Left forelimb (tissue), 1 donor: ENCODE measurements at places on chromosomes 3 and 15.

DNA sequence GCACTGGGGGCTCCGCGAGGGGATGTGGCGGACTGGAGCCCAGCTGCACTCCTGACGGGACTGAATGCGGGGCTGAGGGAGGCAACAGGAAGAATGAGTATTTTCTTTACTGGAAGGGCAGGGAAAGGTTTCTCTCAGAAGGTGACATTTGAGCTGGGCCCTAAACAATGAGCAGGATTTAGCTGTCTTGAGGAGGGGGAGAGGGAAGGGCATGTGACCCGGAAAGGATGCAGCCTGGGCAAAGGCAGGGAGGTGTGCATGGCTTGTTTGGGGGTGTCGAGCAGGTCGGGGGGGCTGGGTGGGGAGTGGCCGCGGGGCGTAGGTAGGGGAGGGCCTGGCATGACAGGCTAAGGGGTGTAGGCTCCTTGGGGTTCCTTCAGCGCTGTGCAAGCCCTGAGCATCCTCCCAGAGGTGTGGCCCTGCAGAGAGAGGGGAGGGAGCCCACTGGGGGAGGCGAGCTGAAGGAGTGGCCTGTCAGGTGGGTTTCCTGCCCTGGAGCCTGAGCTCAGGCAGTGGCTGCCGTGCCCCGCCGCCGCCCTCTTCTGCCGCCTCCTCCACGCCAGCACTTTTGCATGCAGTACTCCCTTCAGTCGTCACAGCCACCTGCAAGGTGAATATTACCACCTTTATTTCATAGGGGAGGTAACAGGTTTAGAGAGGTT is 17.2 kb upstream of the ANKDD1A start:
- DNase-seq: no peak

- no peak for DNase-seq
These were observed 141.5 kb upstream of the BFSP2 start for GRCh38 chr3:133258358-133258757.

- DNase-seq: no peak
These were observed 89.0 kb downstream of the RPL22L1 start for GRCh38 chr3:170780955-170781354.

GRCh38 chr15:97600190-97600589 is 360.3 kb upstream of the ARRDC4 start:
- DNase-seq: no peak

- no peak for DNase-seq
These were observed 4.5 kb upstream of the IL17RC start for GRCh38 chr3:9912294-9912935.

- DNase-seq: no peak
These were observed 33.9 kb downstream of the SH3BP5 start for GRCh38 chr3:15298504-15298903.

DNA sequence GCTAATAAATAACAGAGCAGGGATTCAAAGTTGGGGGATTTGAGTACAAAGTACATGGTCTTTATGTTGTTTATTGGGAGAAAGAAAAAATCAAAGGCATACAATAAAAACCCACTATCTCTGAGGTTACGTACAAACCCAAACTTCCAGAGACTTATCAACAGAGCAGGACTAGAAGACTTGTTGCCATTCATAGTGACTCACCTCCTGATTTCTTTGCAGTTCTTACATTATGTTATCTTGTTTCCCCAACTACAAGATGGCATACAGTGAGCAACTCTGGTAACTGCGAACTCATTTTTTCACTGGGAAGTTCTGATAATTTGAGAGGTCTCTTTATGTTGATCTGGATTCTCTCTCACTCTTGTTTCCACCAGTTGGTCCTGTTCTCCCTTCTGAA is 80.6 kb upstream of the ETV5 start:
- DNase-seq: no peak

DNA sequence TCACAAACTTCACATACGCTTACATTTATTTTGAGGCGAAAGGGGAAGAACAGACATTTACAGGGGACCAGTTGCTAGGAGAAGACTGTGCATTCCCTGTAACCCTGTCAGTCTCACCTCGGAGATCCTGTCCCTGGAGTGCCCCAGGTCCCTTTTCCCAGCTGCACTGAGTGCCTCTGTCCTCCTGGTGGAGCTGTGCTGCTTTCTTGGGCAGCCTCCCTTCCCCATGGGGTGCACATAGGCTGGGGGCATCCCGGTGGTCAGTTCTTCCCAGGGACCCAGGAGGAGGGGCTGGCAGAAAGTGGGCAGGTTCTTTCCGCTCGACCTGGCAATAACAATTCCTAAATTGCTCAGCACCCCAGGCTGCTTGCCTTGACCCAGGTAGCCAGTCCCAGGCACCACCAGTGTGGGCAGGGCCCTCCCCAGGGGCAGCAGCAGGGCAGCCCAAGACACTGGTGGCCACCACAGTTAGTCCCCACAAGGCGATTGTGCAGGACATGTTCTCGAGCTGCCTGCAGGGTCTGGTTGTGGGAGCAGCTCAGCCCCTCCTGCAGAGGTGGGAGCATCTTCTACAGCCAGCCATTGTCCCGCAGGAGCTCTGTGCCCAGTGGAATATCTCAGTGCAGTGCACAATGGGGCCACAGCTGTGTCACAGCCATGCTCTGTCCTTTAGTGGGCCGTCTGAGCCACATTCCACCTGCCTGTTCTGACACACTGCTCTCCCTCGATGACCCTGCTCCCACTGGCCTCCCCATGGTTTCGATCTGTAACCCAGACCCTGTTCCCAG is 36.3 kb downstream of the APBA2 start:
- no peak for DNase-seq

DNA sequence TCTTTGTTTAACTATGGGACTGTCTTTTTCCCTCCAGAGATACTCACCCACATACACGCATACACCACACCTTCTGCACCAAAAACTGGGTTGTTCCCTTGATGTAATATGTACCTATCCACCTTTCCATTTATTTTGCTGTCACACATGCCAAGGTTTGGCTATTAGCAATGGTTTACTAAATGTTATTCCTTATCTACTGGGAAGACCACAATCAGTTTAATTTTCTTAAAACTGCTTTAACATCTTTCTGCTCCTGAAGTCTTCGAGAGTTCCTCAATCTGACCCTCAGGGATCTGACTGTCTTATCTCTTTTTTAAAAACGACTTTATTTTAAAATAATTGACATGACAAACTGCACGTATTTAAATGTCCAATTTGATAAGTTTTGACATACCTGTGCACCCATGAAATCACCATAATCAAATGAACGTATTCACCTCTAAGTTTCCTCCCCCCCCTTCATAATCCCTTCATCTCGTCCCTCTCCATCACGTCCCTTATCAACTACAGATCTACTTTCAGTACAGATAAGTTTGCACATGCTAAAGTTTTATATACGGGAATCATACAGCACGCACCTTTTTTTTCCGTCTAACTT is 805 bp upstream of the TRPM7 start:
- DNase-seq: no peak

DNA sequence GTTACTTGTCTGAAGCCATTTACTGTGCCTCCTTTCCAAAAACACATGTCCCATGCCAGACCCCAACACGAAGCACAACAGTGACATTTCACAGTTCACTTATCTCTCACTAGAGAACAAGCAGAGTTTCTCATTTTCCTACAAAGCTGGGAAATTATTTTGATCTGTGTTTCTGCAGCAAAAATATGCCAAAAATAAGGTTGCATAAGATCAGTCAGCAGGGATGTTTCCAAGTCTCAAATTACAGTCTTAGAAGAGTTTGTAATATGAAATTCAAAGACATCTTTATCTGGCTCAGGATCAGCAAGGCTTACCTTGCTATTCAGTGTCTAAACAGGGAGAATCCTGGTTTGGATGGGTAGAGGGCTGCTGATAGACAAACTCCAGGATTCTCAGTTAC is 75.5 kb downstream of the GJD2 start:
- DNase-seq: no peak

DNA sequence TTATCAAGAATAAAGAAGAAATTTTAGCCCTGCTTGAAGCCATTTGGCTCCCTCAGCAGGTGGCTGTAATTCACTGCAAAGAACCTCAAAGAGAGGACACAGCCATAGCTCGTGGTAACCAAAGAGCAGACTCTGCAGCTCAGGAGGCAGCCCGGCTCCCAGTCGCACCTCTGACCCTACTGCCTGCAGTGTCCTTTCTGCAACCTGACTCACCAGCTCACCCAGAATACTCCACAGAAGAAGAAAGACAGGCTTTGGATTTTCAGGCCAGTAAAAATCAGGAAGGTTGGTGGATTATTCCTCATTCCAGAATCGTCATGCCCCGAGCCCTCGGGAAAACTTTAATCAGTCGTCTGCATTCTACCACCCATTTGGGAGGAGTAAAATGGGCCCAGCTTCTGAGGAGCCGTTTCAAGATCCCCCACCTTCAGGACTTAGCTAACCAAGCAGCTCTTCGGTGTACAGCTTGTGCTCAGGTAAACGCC is 38.6 kb downstream of the ZBTB11 start:
- no peak for DNase-seq

- no peak for DNase-seq
These were observed 1333.0 kb downstream of the ROBO1 start for GRCh38 chr3:78434801-78435200.

DNA sequence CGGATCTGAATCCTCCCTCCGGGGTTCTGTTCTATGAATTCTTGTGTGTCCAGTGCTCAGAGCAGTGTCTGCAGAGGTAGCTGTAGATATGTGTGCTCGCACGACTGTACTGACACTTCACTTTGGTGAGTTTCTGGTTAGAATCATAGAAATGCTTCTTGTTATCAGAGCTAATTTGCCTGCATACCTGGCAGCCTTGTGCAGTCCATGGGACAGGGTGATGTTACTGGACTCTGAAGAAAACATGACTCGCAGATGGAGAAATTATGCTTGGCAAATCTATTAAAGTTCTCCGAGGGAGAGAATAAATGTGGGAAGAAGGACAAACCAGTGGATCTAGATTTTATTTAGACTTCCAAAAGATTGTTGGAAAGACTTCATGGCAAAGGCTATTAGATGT is 12.2 kb downstream of the CGNL1 start:
- DNase-seq: no peak

DNA sequence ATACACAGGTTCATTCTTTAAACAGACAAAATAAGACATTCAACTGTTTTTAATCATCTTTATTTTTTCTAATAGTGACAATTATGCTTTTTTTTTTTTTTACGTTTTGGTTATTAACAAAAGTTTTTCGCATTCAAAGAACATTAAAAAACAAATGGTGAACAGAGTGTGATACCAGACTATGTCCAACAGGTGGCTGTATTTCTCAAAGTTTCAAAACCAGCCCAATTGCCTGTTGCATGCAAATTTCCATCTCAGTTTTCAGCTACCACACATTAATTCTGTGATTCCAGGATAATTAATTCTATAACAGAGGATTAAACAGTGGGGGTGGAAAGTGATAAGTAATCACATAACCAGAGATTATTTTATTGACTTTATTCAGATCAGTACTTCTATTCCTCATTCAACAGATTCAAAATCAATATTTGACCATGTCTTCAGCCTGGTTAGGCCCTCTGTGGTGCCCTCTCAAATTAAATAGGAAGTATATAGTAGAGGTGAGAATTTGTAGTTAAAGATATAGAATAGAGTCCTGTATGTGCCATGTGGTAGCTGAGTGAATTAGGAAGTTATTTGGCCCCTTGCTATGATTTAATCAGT is 122.2 kb upstream of the DCBLD2 start:
- no peak for DNase-seq
